ENCODE measurements at places on chromosomes 7 and 10.
A peak's percentile ranks its signal among the peaks of the same experiment; 100 is the strongest.

GRCh38 chr7:17507717-17508116, 209.3 kb downstream of the AHR start:
- DNase-seq = no peak

DNA sequence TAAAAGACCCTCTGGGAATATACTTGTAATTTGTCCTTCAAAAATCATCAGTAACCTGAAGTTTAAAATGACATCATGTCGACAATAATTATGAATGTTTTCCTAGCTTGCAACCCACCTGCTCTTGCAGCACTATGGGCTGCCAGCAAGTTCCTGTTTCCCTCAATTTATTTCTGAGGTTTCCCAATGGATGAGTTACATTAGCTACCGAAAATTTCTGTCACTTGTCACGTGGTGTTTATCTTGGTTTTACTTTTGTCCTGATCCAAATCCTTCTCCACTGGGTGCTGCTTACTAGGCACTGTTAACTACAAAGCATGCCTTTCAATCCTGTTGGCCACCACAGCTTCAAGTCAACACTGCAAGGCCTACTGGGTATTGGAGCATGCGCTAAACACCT, 31.5 kb downstream of the GIMAP8 start:
- DNase-seq = no peak

- DNase-seq = peak; percentile 69
Measured at GRCh38 chr7:22663357-22663718, 63.7 kb upstream of the IL6 start.

DNA sequence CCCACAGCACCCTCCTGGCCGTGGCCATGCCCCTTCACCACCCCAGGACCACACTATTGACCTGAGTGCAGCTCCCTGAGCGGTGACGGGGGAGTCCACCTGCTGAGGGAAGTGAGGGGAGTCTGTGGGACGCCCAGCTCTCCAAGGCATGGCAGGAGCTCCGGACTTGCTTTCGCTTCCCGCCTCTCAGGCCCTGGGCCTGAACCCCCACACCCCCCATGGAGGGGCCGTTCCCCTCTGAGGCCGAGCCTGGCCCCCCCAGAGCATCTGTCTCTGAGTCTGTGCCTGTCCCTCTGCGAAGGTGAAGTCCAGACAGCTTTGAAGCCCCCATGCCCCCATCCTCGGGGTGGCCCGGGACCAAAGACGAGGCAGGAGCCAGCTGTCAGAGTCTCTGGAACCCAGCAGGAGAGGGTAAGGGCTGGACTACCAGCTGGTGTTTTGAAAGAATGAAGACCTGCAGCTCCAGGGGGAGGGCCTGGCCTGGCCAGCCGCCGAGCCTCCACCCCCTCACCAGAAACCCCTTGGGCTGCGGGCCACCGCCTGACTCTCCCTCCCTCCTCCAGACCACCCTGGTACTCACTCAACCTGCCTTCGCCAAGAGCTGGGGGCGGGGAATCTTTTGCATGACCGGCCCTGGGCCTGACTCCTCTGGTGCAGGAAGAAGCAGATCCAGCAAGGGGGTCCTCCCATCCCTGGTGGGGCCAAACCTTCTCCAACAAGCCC, 114.0 kb downstream of the PDGFA start:
- DNase-seq = no peak

DNA sequence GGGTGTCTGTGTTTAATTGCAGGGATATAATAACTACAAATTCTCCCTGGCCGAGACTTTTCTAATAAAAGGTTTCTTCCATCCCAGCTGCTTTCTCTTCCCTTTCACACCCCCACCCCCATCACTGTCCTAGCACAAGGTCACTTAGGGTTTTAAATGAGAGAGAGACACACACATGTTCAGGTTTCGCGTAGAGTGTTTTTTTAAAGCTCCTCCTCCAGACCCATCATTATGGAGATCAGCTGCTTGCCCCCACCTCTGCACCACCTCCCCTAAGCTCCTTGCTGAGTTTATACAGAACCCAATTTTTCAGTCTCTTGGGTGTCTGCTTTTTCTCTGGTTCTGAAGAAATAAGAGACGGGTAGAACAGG, 18.6 kb downstream of the LRMDA start:
- DNase-seq = no peak

DNA sequence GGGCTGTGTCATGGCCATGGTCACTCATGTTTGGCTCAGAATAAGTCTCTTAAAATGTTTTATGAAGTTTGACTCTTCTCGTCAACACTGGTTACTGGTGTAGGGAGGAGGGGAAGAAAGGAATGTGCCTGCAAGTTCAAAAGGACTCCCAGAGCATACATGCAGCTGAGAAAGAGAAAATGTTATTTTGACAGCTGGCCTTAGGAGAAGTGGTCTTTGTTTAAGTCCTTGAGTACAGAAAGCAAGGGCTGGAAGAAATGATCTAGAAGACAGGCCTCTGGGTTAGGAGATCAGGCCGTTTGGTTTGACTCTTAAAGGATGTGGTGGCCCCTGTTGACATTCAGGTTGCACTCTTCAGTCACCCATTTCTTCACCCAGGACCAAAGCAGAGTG, 245.5 kb downstream of the REEP3 start:
- DNase-seq = no peak

DNA sequence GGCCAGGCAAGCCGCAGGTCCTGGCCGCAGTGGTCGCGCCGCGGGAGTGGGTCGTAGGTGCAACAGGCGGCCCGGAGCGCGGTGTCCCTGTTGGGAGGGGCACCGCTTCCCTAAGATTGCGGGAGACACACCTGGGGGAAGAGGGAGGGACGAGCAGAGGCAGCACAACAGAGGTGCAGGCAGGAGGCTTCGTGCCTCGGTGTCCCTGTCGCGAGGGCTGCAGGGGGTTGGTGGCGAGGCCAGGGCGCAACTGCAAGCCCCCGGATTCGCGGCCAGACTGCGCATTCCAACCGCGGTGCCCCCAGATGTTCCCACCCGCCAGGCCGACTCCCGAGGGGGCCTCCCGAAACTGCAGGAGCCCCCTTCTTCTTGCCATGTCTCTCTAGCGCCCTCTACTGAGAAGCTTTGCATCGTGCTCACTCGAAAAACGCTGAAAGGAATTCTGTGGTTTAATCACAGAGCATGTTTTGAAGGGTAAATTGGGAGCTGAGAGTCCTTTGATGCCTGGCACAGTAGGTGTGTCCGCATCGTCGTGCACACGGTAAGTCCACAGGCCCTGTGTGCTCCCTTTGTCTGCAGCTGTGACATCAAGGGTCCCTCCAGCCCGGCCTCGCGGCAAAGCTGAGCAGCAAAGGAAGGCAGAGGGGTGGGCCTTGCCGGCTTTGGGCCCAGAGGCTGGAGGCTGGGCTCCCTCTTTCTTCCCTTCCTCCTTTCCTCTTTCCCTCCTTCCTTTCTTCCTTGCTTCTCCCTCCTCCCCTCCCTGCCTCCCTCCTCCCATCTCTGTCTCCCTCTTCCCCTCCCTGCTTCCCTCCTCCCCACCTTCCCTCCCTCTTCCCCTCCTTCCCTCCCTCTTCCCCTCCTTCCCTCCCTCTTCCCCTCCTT, 6.2 kb upstream of the MBL2 start:
- DNase-seq = no peak

DNA sequence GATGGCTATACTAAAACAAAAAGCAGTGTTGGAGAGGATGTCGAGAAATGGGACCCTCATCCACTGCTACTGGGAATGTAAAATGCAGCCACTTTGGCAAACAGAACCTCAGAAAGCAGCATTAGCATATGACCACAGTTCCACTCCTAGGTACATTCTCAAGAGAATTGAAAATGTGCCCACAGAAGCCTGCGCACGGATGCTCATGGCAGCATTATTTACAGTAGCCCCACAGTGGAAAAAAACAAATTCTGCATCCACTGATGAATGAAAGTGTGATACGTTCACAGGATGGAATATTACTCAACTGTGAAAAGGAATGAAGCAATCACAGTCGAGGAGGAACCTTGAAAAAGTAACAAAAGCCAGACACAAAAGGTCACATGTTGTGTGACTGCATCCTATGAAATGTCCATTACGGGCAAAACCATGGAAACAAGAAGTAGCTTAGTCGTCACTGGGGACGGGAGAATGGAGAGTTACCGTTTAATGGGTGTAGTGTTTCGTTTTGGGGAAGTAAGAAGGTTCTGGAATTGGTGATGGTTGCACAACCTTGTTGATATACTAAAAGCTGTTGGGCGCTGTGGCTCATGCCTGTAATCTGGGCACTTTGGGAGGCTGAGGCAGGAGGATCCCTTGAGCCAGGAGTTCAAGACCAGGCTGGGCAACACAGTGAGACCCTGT, 2.5 kb upstream of the UPK3B start:
- DNase-seq = peak; percentile 7

GRCh38 chr7:100543586-100543985, 4.6 kb downstream of the AGFG2 start:
- no peak for DNase-seq

- peak; percentile 86 for DNase-seq
Measured at GRCh38 chr7:157412021-157412443, 75.2 kb downstream of the DNAJB6 start.

GRCh38 chr7:114217026-114217806, 197.4 kb upstream of the FOXP2 start:
- DNase-seq = peak; percentile 12

- no peak for DNase-seq
Measured at GRCh38 chr10:43979551-43979950, 330.9 kb upstream of the ZNF32 start.

DNA sequence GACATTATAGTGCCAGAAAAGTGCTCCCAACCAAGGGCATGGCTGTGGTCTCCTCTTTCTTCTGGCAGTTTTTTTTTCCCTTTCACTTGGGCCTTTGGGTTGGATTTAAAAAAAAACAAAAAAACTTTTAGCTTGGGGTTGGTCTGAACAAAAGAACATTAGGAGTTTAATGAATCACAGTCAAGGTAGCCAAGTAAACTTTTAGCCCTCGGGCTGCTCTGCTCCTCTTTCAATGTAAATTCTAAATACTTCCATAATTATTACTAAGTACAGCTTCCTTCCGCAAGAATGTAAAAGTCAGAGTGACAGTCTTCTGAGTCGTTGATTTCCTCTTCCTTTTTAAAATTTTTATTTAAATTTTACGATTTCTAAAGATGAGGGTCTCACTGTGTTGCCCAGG, 79.2 kb downstream of the NRF1 start:
- peak; percentile 9 for DNase-seq

DNA sequence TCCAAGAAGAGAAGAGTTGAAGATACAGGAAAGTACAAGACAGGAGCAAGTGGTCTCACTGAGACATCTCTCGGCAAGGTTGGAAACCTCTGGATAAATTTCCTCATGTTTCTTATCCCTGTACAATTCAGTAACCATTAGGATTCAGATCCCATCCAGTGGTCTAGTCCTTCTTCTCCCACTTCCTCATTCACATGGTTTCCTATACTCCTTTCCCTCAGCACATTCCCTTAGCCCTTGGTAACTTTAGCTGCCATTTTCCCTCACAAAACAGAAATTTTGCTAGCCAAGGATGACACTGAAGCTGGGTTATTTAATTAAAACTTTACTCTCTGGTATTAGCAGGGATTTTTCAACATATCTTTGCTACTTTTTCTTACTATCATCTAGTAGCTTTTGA, 82.6 kb downstream of the CPED1 start:
- DNase-seq = no peak

DNA sequence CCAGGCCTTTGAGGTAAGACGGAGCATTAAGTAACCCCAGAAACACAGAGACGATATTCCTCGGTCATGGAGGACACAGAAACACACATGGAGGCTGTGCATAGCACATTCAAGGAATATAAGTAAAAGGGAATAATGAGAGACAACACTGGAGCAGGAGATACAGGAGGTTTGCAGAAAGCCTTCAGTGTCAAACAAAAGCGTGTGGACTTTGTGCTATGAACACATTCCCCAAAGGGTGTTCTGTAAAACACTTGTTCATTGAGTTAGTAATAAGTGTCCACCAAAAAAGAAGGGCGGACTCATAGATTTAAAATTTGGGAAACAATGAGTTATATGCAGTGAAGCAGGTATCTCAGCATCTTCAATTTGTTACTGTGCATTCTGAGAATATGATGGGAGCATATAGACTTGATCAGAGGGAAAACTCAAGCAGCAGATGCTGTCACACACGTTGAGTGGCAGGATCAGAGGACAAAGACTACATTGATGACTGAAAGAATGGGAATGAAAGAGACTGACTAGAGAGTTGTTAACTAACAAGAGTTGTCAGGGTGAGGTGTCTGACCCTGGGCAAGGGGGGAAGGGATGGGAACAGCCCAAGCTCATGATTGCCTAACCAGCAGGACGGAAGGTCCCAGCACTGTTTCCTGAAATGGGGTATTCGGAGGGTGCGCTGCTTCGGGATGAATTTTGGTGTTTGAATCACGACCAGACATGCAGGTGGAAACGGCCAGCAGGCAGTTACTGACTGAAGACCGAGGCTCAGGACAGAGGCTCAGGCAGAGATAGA, 85.2 kb upstream of the VIPR2 start:
- DNase-seq = no peak

- no peak for DNase-seq
Measured at GRCh38 chr10:116101616-116102315, 171.2 kb downstream of the GFRA1 start.

DNA sequence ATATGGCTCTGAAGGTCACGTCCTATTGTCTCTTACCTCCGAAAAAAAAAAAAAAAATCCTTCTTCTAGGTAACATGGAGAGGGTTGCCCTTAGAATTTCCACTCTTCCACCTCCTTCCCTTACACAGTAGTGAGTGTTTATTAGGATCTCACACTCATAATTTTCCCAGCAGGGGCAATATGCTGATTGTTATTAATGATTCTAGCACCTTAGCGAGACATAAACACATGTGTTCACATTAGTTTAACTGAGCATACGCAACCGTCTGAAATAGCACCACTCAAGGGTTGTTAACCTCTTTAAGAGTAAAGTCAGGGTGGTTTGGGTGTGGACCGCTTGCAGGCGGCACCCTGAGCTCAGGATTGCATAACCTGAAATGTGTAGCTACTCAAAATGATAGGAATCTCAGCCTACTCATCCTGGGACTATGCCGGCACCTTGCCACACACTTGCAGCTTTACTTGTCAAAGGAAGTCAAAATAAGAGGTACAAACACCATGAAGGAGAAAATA, 52.2 kb downstream of the CPEB3 start:
- DNase-seq = peak; percentile 80

- DNase-seq = no peak
Measured at GRCh38 chr7:1752771-1753563, 82.9 kb downstream of the ELFN1 start.

All from HCEC 1CT (cell line).